ENCODE measurements at places on chromosomes 1 and 21. TPM values are rescaled to one million over a fixed set of nuclear protein-coding genes. Genes with fewer than 3 reads are reported as not detected.

DNA sequence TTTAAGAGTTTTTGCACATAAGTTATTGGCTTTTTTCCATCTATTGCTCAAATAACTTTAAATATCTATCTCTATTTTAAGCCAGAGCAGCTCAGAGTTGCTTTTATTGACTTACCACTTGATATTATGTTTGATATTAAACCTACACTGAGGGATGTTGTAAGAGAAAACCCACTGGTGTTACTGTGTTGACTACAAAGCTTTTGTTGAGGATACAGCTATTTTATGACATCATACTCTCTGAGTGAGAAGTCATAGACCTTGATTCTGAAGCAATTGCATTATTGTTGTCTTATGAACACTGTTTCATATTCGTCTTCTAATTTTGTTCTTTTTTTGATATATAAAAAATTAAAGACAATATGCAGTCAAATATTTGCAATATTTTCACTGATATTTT, 560.4 kb downstream of the PTBP2 start:
- DNase-seq: no peak
- H3K36me3 ChIP-seq: peaks cover 8% of the 10 kb centered on the region
- no peaks in the 10 kb centered on the region for H3K27me3 ChIP-seq
- H3K27ac ChIP-seq: no peak overlapping the region
- H3K4me1 ChIP-seq: peaks cover 12% of the 10 kb centered on the region

DNA sequence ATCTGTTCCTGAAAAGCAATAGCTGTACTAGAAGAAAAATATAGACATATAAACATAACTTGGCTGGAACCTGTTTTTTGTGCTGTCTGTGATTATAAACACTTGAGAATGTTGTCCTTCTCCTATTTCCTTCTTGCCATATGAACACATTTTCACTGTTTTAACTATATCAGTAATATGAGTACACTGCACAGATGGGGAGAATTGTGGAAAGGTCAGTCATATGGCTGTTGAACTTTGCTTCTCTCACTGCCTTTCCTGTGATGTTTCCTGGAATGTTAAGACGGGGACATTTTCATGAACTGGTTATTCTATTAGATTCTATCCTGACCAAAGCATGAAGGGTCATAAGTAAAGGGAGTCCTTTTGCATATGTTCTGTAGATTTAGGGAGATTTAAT, 24.9 kb downstream of the HMCN1 start:
- no peaks in the 10 kb centered on the region for H3K36me3 ChIP-seq
- H3K27ac ChIP-seq: no peak overlapping the region
- peaks cover 12% of the 10 kb centered on the region for H3K27me3 ChIP-seq
- H3K4me3 ChIP-seq: no peak overlapping the region
- H3K4me1 ChIP-seq: no peaks in the 10 kb centered on the region

GRCh38 chr21:16377120-16377658, 647.4 kb downstream of the USP25 start:
- no peak overlapping the region for H3K27ac ChIP-seq
- DNase-seq: no peak

The C2CD4D gene
- total RNA-seq: 3.0 TPM

The RXFP4 gene
- total RNA-seq: not detected
